ENCODE measurements at places on chromosomes 13 and 19. TPM values are rescaled to one million over a fixed set of nuclear protein-coding genes. Genes with fewer than 3 reads are reported as not detected.

GRCh38 chr13:44153496-44153895, 220.1 kb upstream of the SERP2 start:
- DNase-seq: no peak

GRCh38 chr19:55369653-55370304, 484 bp downstream of the IL11 start:
- no peak for DNase-seq

DNA sequence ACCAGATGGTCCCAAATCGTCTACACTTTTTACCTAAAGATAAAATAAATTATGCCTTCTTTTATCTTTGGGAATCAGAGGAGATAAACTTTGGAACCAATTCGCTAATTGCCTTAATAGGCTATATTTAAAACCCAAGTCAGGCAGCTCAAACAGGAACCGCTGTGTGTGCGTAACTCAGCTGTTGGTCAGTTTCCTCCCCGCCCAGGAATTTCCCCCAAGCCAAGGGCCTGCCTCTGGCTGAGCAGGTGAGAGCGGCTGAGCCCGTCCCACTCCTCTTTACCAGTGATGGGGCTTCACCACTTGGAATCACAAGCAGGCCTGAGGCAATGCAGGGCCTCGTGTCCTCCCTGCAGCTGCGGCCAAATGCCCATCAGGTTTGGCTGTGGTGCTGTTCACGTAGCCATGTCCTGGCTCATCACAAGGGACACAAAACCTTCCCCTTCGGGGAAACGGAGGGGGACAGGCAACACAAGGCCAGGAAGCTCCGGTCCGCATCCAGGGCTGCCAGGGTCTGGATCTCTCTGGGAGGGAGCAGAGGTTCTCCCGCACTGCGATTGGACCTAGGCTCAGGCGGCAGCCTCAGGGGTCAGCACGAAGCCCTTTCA, 503 bp upstream of the SLC7A9 start:
- no peak for DNase-seq

DNA sequence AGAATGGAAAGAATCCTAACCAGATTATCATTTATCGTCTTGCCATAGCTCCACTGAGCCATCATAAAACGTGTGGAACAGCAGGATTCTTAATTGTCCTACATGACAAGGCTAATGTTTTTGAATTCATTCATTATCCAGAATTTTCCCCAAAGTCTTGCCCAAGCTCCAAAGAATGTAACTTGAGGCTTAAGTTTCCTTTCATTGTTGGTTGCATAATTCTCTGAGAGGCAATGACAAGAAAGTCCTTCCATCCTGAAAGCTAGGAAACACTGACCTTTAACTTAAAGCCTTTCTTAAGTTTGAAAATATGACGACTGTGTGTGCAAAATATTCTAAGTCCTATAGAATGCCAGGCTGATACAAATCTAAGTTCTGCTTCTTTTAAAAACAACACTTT, 546.1 kb downstream of the SUCLA2 start:
- no peak for DNase-seq

- DNase-seq: no peak
Measured at GRCh38 chr19:4284176-4284958, 5.3 kb downstream of the SHD start.

- no peak for DNase-seq
Measured at GRCh38 chr19:31681121-31681520, 331.9 kb upstream of the TSHZ3 start.

The ZNF134 gene
- 32.7 TPM for polyA plus RNA-seq

The MIA gene
- not detected for polyA plus RNA-seq

The SELENOV gene
- polyA plus RNA-seq: not detected

The SLC1A5 gene
- 4.9 TPM for polyA plus RNA-seq

The ZNF541 gene
- not detected for polyA plus RNA-seq
